ENCODE measurements at places on chromosomes 3 and 15.

GRCh38 chr15:94910166-94910565 lies 678.8 kb downstream of the MCTP2 start:
- DNase-seq, result no peak

DNA sequence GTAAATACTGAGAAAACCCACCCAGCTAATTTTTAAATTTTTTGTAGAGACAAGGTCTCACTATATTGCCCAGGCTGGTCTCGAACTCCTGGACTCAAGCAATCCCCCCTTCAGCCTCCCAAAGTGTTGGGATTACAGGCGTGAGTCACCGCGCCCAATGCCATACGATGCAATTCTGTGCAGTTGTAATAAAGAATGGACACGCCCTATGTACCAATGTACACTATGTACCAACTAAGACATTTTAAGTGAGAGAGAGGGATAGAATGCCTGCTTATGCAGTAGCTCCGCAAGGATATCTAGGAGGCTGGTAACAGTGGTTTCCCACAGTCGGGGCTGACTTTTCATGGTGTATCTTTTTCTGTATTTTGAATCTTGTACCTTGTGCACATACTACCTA lies 14.6 kb downstream of the ZNF710 start:
- DNase-seq, result no peak

- DNase-seq, result no peak
Measured at GRCh38 chr3:160719710-160720109, 36.3 kb upstream of the PPM1L start.

- no peak for DNase-seq
Measured at GRCh38 chr3:7574435-7574834, 713.5 kb downstream of the GRM7 start.

DNA sequence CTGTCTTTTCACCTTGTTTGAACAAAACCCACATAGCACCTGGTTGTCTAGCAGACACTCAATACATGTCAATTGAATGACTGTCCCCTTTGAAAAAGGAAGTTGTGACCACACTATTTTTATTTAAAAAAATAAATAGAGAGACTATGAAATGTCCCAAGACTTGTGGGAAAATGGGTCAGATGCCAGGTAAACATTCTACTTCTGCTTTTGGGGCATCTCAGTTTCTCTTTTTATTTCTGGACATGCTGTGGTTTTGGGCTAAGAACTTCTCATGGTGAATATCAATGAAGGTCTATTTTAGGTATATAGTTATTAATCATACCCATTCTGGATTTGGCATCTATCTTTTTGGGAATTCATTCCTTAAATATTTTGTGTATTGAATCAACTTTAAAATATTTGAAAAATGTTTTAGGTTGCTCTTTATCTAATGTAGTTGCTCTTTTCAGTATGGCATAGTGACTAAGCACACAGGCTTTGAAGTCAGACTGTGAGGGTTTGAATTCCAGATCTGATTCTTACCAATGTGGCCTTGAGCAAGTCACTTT lies 4.4 kb downstream of the TMEM45A start:
- no peak for DNase-seq

- DNase-seq, result peak; percentile 66
Measured at GRCh38 chr15:85690561-85691231, 104.0 kb downstream of the KLHL25 start.

GRCh38 chr3:194584866-194585265 lies 48.4 kb downstream of the TMEM44 start:
- DNase-seq, result no peak

GRCh38 chr15:93049914-93050578 lies 39.0 kb downstream of the RGMA start:
- peak; percentile 19 for DNase-seq

DNA sequence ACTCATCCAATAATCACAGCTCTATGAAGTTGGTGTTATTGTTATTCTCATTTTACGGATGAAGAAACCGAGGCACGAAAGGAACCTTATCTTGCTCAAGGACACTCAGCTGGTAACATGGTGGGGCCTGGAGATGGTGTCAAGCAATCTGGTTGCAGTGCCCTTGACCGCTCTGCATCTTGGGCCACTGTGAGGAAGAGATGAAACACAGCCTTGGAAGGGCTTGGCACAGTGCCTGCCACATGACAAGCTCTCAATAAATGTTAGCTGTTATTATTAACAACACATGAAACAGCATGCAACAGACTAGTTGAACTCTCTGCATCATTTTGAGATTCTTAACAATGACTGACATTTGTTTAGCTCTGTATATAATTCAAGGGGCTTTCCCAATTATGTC lies 10.1 kb upstream of the ITGA11 start:
- DNase-seq, result no peak

DNA sequence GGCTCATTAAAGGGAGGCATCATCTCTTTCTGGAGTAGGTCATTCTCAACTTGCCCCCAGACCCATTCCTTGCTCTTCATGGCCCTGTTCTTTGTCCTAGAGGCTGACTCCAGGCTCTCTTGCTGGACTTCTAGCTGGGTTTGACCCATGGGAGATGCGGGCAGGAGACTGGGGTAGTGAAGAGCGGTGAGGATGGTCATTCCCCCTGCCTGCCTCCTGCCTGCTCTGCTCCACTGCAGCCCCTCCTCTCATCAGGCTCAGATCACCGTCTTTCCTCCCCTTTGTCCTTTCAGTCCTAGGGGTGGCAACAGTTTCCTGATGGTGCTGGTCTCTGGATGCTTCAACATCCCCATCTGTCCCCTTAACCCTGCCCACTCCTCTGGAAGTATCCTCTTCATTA lies 170.9 kb downstream of the ABHD5 start:
- no peak for DNase-seq

DNA sequence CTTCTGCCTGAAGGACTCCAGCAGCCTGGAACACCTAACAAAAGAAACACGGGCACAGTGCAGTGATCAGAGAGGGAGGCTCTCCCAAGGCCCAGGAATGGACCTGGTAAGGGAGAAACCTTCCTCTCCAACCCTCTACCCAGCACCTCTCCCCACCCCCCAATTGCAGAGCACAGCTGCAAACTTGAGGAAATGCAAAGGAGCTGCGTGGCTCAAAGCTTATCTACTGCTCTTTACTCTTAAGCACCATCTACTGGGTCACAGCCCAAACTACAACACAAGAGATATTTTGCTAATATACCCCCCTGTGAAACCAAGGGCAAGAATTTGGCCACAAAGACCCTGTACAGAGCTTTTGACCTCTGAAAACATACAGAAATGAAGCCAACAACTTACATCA lies 328.3 kb downstream of the OXSM start:
- DNase-seq, result no peak

- no peak for DNase-seq
Measured at GRCh38 chr15:52002351-52002750, 16.7 kb upstream of the MAPK6 start.

GRCh38 chr3:188506446-188506845 lies 352.5 kb downstream of the LPP start:
- no peak for DNase-seq

GRCh38 chr3:32522682-32523081 lies 20.0 kb upstream of the CMTM6 start:
- no peak for DNase-seq

- DNase-seq, result no peak
Measured at GRCh38 chr15:75178171-75178937, 23.3 kb upstream of the C15orf39 start.

DNA sequence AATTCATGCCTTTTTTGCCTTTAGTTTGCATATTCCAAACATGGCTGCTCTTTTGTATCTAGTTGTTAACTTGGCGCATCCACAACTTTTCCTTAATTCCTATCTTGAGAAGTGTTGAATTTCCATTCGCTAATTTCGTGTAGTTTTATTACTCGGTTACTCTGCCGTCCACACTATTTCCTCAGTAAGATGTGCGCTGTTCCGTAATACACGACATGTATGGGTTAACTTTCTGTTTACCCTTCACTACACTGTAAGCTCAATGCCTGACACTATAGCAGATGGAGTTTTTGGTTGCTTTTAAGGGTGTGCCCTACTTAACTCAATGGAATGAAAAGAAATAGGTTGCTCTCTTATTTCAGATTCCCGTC lies 724 bp downstream of the RPSA start:
- no peak for DNase-seq

DNA sequence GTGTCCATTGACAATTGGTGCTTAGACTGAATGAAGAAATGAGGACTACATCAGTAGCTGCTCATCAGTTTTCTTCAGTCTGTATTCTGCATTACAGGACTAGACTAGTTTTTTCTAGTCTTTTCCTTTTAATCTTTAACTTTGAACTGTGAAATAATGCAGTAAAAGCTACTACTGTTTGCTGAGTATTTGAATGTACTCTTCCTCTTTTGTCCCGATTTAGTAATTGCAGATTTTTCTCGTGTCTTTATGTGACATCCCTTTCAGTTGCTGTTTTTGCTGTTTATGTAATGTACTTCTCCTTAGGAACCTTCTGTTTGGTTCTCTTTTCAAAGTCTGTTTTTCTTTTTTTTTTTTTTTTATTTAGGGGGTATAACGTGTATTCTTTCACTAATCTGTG lies 17.4 kb downstream of the MFSD1 start:
- no peak for DNase-seq

DNA sequence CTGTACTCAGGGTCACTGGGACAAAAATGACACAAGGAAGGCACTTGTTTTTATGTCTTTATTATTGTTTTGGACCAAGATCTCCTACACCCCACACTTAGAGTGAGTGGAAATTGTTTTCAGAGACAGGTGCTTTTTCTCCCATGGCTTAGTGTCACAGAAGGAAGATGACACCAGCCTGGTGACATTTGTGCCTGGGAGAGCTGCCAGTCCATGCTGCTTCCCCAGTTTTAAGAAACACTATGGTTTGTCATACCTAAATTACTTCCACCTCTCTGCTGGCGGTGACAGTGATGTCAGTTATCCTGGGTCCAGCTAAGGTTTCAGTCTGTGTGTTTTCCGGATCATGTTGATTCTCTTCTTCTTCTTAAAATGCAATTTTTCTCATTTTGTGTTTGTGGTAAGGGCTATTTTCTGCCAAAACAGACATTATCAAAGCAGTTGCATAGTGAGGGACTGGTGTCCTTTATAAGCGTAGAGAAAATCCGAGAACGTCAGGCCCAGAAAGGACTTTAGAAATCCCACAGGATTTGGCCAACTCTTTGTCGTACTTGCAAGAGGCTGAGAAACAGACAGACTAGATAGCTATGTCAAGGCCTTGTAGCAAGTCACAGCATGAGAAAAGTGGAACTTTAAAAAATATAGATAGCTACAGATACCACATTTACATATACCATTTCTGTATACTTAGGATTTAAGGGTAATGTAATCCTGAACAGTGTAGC lies 149.5 kb downstream of the TP63 start:
- DNase-seq, result no peak

- DNase-seq, result no peak
Measured at GRCh38 chr3:139751789-139752188, 74.0 kb upstream of the NMNAT3 start.

GRCh38 chr3:56121716-56122115 lies 346.6 kb downstream of the ERC2 start:
- DNase-seq, result no peak

- no peak for DNase-seq
Measured at GRCh38 chr3:135878501-135878900, 87.0 kb upstream of the PPP2R3A start.

- DNase-seq, result no peak
Measured at GRCh38 chr15:94494732-94495131, 263.4 kb downstream of the MCTP2 start.

DNA sequence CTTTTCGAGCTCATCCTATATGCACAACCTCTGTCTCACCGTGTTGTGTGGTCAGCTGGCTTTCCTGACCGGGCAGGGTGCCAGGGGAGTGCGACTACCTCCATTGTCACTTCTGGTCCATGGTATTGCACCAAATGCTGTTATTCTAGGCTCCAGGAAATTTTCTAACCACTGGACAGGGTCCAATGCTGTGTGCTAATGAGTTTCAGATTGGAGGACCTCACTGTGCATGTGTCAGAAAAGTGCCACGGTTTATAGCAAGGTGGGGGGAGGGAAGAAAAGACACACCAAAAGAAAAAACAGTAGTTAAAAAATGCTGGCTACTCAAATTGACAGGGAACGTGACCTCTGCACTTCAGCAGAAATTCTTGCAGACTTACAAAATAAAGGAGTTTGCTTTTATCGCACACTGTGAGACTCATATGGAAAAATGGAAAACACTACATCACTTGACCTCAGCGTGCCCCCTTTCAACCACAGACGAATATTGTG lies 480.1 kb downstream of the FOXP1 start:
- no peak for DNase-seq

- DNase-seq, result peak; percentile 6
Measured at GRCh38 chr15:93862791-93863190, 368.6 kb upstream of the MCTP2 start.

DNA sequence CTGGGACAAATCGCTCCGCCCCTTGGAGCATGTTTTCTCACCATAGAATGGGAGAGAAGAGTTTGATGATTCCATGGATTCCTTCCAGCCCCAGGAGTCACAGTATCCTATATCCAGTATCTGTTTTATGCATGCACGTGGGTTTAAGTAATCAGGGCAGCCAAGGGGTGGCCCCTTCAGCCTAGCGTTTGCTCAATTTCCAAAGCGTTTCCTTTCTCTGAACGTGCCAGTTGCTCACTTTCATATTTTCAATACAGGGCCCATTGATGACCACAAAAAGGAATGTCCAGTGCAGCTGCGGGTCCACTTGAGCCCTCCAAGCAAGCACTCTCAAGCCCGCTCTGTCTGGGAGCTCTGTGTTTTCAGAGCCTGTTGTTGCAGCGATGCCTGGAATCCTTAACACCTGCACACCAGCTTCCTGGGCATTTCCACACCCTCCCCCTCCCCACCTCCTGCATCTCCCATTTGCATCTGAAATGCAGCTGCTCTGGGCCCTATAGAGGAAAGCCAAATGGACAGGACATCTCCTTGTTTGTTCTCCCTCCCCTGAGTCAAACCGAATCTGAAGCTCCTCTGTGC lies 164.3 kb upstream of the LPP start:
- DNase-seq, result no peak

DNA sequence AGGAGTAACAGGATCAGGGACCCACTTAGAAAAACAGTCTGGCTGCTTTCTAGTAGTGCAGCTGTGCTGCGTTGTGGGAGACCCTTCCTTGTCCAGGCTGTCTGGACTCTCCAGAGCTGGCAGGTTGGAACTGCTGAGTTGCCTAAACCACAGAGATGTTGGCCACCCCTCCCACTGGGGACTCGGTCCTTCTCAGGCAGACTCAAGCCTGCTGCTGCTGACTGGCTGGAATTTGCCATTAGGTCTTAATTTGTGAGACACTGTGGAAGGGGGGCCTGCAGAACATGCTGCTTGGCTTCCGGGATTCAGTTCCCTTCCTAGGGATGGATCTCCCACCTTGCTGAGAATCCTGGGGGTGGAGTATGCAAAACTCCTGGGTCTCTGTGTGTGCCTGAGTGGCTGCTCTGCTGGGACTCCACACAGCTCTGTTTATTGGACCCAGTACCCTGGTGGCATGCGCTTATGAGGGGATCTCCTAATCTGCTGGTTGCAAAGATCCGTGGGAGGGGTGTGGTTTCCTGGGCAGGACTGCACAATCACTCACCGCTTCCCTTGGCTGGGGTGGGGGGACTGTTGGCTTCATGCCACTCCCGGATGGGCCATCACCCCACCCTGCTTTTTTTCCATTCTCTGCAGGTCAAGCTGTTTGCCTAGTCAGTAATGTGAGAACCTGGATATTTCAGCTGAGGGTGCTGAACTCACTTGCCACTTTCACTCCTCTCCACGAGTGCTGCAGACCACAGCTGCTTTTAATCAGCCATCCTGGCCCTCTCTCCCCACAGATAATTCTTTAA lies 150.5 kb downstream of the CFAP20DC start:
- DNase-seq, result peak; percentile 38

Measured in CD4-positive, alpha-beta T cell treated with Interleukin-21 for 1 hour (primary cell).